ENCODE measurements at places on chromosomes 2 and 18.

- peak; percentile 84 for DNase-seq
Measured at GRCh38 chr2:239429473-239430350, 28.9 kb upstream of the HDAC4 start.

- peak; percentile 54 for DNase-seq
Measured at GRCh38 chr18:45722899-45723298, 1.1 kb upstream of the SLC14A1 start.

GRCh38 chr2:26840937-26841610 lies 6.9 kb upstream of the DPYSL5 start:
- DNase-seq: no peak

DNA sequence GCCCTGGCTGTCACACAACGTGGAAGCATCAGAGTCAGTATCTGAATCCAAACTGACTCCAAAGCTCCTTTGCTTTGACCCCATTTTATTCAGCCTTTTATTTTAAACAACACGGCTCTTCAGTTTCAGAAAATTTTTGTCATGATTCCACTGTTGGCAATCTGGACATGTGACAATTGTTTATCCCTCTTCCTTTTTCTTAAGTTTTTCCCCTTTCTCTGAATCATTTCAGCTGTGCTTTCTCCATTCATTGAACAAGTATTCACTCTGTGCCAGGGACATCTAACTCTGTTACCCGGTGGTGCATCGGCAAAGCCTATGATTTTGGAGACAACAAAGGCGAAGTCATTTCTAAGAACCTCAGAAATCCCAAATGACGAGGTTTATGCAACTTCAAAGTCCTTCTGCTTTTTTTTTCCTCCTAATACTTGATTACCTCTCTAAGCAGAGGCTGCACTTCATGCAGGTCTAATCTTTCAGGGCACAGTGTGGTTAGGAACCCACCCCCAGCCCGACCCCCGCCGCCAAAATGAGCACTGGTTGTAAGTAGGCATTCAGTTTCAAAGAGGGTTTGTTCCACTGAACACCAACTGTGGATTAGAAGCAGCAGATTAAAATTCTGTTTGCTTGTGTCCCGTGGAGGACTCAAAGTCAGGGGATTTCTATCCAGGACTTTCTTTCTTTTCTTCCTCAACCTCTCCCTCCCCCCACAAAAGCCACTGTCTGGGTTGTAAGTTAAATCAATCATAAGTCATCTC lies 18.6 kb downstream of the ST6GAL2 start:
- DNase-seq: no peak

GRCh38 chr2:168978461-168978861 lies 52.7 kb downstream of the ABCB11 start:
- DNase-seq: no peak

DNA sequence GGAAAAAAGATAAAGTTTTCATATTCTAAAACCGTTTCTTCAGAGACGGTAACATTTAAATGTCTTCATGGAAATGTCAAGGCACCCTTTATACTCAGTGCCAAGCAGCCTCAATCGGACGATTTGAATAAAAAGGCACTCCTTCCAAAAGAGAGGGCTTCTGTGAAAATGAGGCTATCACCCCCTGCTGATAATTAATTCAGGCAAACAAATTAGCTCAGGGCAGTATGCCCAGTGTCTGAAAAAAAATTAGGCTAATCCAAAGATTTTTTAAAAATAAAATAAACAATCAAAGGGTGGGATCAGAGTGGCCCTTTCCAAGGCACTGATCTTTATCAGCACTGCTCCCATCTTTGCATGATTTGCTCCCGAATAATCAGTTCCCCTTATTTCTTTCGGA lies 151.0 kb upstream of the PID1 start:
- DNase-seq: no peak

- no peak for DNase-seq
Measured at GRCh38 chr2:39326644-39327043, 82.9 kb upstream of the CDKL4 start.

GRCh38 chr18:50441016-50441415 lies 66.2 kb downstream of the SKA1 start:
- no peak for DNase-seq

DNA sequence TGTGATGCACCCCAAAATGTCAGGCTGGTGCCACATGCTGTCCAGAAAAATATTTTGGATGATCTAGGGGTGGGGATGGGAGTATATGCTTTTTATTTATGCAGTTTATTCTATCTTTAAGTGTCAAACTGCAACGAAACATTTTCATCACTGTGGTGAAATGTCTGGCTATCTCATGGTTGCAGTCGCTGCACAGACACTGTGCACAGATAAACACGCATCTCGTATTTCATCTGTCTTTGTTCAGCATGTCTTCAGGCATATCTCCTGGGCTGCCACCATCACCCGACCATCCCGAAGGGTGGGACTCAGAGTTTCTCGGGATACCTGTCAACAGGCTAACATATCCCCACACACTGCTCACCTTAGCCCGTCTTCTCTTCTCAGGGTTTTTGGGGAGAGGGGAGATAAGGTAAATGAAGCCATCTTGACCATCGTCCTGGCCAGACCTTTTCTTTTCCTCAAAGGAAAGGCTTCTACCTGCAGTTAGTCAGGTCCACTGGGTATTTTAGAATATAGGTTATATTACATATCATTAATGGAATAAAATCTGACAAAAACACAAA lies 80.7 kb upstream of the NABP1 start:
- no peak for DNase-seq

DNA sequence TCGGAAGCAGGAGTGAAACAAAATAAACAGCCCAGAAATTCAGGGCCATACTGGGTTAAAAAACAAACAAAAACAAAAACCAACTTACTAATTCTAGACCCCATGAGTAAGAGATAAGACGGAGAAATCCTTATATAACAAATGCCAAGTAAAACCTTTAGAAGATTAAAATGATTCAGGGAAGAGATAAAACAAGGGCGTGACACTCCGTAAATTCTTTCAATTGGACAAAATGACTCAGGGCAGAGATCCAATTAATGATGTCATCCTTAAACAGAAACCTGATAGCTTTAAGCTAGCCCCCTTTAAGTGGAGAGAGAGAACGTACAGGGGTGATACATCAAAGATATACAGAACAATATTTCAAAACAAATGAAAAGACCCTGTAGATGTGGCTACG lies 317.4 kb downstream of the NBAS start:
- no peak for DNase-seq

DNA sequence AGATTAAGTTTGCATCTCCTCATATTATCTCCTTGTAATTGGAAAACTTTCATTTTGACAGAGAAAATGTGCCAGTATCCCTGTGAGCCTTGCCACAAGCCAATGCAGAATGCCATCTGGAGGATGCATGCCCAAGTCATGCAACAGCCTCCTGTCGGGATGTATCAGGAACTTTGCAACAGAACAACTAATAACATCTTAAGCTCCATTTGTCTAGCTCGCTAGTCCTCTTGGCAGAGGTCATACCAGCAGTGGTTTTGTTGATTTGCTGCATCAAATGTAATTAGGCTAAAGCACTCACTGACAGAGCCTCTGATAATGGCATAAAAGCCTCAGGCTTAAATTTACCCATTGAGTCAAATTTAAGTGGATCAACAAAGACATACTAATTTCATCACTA lies 125.8 kb downstream of the UBE2E3 start:
- DNase-seq: peak; percentile 37

GRCh38 chr2:119169717-119170116 lies 11.2 kb upstream of the C1QL2 start:
- DNase-seq: no peak
